Fibroblast of skin of right biceps (primary cell): ENCODE measurements at places on chromosomes 5 and 9.

DNA sequence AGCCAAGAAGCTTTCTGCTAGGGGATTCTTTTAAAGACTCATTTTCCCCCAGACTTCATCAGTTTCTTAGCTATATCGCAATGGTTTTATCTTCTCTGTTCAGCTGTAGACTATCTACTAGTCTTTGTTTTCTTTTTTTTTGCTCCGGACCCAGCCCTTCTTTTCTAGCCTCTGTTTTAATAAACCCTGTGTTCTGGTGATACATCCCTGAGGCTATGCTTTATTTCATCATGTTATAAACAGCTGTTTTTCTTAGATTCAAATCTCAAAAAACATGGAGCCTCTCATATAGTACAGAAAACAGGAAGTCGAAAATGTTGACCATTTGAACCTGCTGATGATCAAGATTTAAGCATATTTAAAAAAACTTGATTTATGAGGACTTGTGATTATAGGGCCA is 37.8 kb downstream of the SCGB3A1 start:
- no peak for DNase-seq

DNA sequence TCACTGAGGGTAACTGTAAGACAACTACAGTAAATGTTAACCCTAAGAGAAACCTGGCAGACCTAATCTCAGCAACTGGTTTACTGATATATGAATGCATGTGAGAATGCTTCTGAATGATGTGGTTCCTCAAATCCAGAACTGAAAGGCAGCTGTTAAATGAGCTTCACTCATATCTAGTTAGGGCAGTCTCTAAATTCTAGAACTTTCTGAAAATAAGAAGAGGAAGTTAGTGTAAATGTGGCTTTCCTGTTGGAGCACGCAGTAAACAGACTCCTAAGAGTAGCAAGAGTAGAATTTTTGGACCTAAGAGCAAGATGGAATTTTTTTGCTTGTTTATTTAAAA is 117.9 kb upstream of the KCNN2 start:
- DNase-seq: no peak

DNA sequence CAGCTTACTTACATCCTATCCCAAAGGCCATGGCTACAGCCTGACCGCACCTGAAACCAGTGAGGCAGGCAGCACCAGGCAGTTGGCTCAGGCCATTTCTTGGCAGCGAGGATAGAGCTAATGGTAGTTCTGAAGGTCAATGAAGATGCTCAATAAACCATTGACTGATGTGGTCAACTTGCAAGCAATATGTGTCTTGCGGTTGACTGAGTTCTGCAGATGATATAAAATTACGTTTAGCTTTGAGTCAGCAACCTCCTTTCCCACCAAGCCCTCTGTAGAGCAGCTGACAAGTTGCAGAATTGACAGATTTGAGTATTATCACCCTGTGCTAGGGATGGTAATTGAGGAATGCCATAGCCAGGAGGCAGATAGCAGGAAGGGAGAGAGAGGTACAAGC is 189.0 kb upstream of the PUM3 start:
- no peak for DNase-seq

GRCh38 chr5:40962207-40962955 is 53.1 kb downstream of the C7 start:
- no peak for DNase-seq

GRCh38 chr5:158486566-158486965 is 613.1 kb downstream of the EBF1 start:
- peak; percentile 62 for DNase-seq

DNA sequence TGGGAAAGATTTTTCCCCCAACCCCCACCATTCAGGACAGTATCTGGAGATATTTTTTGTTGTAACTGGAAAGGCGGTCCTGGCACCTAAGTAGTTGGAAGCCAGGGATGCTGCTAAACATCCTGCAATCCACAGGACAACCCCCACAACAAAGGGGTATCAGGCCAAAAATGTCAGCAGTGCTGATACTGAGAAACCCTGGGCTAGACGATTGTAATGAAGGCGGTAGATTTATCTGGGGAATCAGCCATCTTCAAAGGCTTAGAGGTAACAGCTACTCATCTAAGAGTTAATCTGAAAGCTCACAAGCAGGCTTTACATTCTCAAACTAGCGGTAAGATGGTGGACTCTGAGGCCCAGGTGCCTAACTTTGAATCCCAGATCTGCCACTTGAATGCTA is 59.0 kb upstream of the NMUR2 start:
- DNase-seq: no peak

GRCh38 chr5:51383131-51384121 is at the start of gene ISL1:
Gene ISL1, plus strand, starts transcription at chr5:51383448. Its CDS starts 224 bp downstream, at chr5:51383672.
- DNase-seq: peak; percentile 66

DNA sequence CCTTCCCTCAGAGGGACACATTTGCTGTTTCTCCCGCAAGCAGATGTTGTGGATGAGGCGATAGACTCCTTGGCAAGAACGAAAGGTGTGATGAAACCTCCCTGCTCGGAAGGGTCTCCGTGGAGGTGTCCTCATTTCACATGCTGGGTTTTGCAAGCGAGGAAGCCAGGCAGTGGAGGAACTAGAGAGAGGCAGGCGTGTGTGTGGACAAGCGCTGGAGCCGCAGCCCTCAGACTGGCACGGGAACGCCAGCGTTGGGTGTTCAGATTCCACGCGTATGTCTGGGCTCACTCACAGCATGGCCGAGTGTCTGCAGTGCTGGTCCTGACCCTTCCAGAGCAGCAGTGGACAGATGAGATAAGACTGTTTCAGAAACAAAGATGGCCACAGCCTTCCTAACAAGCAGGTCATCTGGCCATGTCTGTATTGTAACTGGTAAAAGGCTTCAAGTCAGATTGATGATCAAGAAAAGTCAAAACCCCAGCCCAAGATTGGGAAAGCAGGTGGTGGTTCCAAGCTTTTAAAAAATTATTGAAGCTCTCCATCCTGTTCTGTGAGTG is 35.0 kb upstream of the NCS1 start:
- no peak for DNase-seq

- peak; percentile 84 for DNase-seq
These were observed 42.4 kb downstream of the NTRK2 start for GRCh38 chr9:84711936-84712335.

- DNase-seq: peak; percentile 90
These were observed 34.0 kb upstream of the NCS1 start for GRCh38 chr9:130138171-130138653.

DNA sequence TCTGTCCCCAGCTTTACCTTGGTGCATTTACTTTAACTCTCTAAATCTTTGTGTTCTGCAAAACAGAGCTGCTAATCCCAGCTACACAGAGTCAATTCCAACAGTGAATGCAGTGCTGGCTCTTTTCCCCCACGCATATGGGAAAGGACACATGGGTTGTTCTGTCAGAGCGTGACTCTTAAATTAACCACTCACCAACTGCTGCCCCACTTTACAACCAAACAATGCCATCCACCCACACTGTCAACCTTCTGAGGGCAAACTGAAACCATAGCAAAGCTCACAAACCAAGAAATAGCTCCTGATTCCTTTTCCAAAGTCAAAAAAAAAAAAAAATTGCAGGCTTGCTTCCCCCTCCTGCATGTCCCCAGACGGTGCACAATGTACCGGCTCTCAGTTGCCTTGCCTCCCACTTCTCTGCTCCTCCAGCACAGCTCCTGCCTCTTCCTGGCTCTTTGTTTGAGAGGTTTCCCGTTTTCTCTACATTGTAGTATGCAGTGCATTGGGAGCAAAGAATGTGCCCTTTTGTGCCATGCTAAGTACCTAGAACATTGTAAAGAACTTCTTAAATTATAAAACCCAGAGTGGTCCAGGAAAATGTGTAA is 151.5 kb upstream of the DAPK1 start:
- no peak for DNase-seq

GRCh38 chr9:116174347-116174746 is 20.8 kb downstream of the PAPPA start:
- peak; percentile 52 for DNase-seq

DNA sequence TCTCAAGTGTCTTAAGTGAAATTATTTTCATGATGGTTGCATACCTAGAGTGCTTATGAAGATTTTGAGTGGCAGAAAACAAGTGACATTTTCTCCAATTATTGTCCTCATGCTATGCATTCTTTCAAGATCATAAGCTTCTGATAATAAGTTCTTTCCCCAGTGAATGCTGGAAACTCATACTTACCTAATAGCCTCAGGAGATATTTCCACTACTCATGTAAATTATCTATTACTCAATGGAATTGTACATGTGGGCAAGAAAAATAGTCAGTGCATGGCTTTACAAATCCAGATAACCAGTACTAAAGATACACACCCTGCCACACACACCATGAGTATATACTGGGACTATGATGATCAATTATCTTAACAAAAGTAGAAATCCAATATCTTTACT is 1219.4 kb upstream of the C9orf72 start:
- no peak for DNase-seq

GRCh38 chr5:175629261-175629660 is 28.6 kb upstream of the HRH2 start:
- DNase-seq: no peak

DNA sequence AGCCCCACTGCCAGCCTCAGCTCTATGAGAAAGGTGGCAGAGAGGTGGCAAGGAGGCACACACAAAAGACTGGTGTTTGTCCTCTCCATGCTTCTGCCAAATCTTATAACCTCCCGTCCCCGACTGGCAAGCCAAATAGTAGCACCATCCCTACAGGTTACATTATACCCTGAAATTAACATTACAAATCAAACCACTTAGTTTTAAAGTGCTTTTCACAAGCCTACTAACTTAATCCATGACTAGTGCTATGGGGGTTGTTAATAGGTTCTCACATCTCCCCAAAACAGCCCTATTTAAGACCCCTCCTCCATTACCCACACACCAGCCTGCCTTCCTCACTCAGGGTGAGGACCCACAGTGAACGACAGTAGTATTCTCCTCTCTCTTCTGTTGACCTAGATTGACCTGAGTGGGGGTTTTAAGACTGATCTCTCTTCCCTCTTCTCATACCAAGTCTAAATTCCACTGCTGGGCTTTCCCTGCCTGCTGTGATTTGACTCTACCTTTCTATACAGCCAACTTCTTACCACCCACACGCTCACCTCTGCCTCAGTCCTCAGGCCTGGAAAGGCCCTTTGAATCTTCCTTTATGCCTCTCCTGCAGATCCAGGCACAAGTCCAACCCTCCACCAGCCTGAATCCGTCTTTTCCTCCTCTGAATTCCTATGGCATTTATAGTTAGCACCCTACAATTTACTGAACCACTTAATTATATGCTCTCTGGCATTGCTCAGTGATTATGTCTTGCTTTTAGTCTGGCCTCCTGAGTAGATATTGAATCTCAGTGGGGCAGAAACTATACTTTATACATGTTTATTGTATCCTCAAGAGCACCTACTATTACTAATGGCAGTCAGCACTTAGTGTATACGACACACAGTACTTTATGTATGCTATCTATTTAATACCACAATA is 116.1 kb downstream of the TMEM174 start:
- DNase-seq: no peak

- DNase-seq: peak; percentile 88
These were observed 45.2 kb downstream of the RNF180 start for GRCh38 chr5:64210866-64211265.

GRCh38 chr5:137486707-137487106 is 12.4 kb downstream of the SPOCK1 start:
- DNase-seq: peak; percentile 62

DNA sequence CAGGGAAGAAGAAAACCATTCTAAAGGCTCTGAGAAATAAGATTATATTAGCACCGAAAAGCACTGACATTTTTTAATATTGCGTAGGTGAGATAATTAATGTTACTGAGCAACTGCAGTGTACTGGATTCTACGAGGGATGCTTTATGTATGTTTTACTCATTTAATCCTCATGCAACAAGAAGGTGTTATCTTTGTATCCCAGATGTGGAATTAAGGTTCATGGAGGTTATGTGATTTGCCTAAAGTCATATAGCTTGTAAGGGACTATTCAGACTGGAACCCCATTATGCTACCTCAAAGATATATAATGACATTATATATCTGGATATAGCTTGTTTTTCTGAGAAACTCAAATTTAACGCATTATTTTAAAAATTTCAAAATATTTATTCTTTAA is 2.5 kb downstream of the FBXO4 start:
- no peak for DNase-seq

- no peak for DNase-seq
These were observed 11.5 kb downstream of the UIMC1 start for GRCh38 chr5:176995122-176995490.

- no peak for DNase-seq
These were observed 20.7 kb downstream of the SKP2 start for GRCh38 chr5:36172599-36172998.

DNA sequence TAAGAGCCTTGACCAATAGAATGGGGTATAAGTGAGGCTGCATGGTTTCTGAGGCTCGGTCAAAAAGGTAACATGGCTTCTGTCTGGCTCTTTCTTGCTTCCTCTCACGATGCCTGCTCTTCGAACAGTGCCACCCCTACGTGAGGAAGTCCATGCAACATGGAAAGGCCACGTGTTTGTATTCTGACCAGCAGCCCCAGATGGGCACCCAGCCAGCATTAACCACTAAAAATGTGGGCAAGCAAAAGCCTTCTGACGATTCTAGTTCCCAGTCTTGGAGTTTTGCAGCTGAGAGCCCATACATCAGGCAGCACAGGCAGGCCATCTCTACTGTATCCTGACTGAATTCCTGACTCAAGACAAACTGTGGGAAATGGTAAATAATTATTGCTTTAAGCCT is 24.2 kb upstream of the NREP start:
- no peak for DNase-seq

- peak; percentile 95 for DNase-seq
These were observed 35.0 kb downstream of the ERGIC1 start for GRCh38 chr5:172868924-172869591.

- peak; percentile 90 for DNase-seq
These were observed 184.7 kb downstream of the MAPKAP1 start for GRCh38 chr9:125522328-125522725.

GRCh38 chr5:158868546-158868945 is 231.2 kb downstream of the EBF1 start:
- DNase-seq: no peak

DNA sequence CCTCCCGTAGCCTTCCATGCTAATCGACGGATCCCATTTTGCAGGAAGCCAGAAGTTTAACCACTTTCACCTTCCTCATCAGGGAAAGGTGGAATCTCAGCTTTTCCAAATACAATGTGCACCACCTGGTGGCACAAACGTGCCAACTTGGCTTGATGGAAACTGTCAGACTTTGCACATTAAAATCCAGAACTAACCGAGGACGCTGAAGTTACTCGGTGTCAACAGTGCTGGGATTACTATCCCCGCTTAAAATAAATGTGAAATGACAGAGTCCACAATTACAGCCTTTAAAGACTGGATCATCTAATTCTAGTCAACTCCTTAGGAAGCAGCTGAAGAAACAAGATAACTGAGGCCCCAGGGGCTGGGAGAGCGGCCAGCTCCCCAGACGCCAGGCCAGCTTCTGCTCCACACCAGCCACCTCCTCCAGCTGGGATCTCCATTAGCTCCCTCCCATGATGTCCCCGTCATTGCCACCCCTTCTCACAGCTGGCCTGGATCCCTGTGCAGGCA is 50.1 kb upstream of the RETREG1 start:
- no peak for DNase-seq

- DNase-seq: no peak
These were observed 12.1 kb downstream of the PDCL start for GRCh38 chr9:122816163-122816867.

GRCh38 chr9:38434853-38435252 is 10.6 kb upstream of the IGFBPL1 start:
- peak; percentile 45 for DNase-seq
